ENCODE measurements at places on chromosomes 4 and X.

GRCh38 chr4:89134775-89135319, 23.5 kb downstream of the TIGD2 start:
- no peak for DNase-seq

- peak; percentile 41 for DNase-seq
Measured at GRCh38 chr4:41361794-41362526, 105.2 kb downstream of the UCHL1 start.

DNA sequence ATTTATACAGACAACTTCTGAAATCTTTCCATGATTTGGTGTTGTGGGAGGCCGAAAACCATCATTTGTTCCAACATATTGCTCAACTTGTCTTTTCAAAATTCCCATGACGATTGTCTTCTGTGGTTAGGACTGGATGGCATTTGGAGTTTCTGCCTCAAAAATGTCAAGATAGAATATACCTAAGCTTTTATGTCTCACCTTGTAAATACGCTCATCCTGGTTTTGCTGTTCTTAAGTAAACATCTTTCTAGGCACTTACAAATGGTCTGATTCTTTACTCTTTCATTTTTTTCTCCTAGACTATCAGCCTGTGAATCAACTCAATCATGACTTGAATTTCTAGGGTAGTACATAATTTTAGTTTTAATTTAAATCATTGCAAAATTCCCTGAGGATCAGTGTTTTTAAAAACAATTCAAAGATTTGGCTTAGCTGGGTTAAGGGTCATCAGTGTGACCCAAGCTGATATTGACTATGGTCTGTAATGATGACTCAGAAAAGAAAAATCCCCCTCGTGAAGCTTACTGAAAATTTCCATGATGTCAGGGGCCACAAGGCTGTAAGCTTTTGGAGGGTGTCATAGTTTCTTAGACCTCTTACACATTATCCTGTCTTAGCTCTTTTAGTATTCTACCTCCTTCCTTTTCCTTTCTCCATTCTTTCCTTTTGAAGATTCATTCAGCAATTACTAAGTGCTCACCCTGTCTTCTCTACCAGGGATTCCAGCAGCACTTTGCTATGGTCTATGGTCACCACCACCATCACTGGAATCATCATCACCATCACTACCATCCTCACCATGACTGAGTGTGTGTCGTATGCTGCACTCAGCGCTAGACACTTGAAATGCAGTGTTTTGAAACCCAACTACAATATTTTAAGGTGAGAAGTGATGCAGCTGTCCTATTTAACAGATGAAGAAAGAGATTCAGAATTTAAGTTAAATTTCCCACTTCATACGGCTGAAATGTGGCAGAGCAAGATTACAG, 124.4 kb downstream of the CPE start:
- DNase-seq, result no peak

- DNase-seq, result no peak
Measured at GRCh38 chr4:179248821-179249220, 1806.6 kb upstream of the AGA start.

GRCh38 chrX:155031657-155032056, 5.0 kb downstream of the FUNDC2 start:
- DNase-seq, result no peak

GRCh38 chr4:58646126-58646525, 1535.9 kb upstream of the IGFBP7 start:
- DNase-seq, result no peak

GRCh38 chr4:12389604-12390003, 960.9 kb upstream of the HS3ST1 start:
- no peak for DNase-seq

GRCh38 chrX:46477435-46477834, 67.8 kb downstream of the ZNF674 start:
- DNase-seq, result no peak

- no peak for DNase-seq
Measured at GRCh38 chr4:25981749-25982148, 67.7 kb downstream of the SMIM20 start.

DNA sequence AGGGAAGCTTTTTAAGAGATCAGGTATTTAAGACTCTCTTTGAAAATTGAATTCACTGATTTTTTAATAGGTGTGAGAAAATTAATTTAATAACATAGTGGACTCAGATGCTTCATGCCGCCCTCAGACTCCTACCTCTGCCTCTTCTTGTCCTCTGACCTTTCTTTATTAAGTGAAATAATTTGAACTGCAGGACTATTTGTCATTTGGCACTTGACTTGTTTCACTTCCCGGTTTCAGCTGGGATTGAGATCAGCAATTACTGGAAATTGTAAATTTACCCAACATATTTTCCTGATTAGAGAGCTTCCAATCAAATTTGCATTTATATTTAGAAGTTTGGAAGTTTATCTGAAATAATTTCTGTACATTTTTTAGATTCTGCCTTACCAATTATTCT, 116.8 kb downstream of the CBR4 start:
- DNase-seq, result no peak

- no peak for DNase-seq
Measured at GRCh38 chr4:100295792-100296191, 105.5 kb upstream of the DDIT4L start.

DNA sequence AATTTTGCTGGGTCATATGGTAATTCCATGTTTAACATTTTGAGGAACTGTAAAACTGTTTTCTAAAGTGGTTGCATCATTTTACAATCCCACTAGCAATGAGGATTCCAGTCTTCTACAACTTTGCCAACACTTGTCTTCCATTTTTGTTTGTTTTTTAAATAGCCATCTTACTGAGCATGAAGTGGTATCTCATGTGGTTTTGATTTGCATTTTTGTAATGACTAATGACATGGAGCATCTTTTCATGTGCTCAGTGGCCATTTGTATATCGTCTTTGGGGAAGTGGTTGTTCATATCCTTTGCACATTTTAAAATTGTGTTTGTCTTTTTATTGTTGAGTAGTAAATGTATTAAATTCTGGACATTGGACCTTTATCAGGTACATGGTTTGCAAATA, 94.7 kb downstream of the TMEM131L start:
- no peak for DNase-seq

Data from NCI-H2081 (cell line).